Activated T-helper 2 cell treated with anti-CD3 and anti-CD28 coated beads, Interferon-gamma antibody, Interleukin-2, Interleukin-4, amounts not matched to agents 10 μg/mL and 5 μg/mL and 100 μg/mL, durations not matched to agents 14 hours and 24 hours and 36 hours (primary cell): ENCODE measurements at places on chromosomes 13 and 19. TPM values are rescaled to one million over a fixed set of nuclear protein-coding genes. Genes with fewer than 3 reads are reported as not detected.

- DNase-seq, result no peak
- no peak overlapping the region for H3K4me3 ChIP-seq
- peaks cover 6% of the 10 kb centered on the region for H3K36me3 ChIP-seq
Observed at GRCh38 chr13:99985241-99985874, 3.8 kb downstream of the ZIC2 start.

DNA sequence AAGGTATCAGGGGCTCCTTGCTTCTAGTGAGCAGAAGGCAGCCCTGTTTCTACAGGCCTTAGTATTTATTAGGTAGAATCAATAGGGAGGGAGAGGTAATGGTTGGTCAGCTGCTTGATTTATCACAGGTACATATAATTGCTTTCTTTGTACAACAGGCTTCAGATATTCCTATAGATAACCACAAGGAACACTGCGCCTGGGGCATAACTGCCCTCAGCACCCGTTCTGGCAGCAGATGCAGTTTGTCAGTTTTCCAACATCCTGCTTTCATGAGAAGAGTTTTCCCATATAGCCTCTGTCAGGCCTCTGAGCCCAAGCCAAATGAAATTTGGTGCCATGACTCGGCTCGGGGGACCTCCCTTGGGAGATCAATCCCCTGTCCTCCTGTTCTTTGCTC lies 12.4 kb upstream of the ZNF486 start:
- DNase-seq, result no peak
- no peaks in the 10 kb centered on the region for H3K36me3 ChIP-seq
- no peak overlapping the region for H3K4me3 ChIP-seq
- H3K4me1 ChIP-seq, result no peaks in the 10 kb centered on the region
- H3K27me3 ChIP-seq, result no peaks in the 10 kb centered on the region

DNA sequence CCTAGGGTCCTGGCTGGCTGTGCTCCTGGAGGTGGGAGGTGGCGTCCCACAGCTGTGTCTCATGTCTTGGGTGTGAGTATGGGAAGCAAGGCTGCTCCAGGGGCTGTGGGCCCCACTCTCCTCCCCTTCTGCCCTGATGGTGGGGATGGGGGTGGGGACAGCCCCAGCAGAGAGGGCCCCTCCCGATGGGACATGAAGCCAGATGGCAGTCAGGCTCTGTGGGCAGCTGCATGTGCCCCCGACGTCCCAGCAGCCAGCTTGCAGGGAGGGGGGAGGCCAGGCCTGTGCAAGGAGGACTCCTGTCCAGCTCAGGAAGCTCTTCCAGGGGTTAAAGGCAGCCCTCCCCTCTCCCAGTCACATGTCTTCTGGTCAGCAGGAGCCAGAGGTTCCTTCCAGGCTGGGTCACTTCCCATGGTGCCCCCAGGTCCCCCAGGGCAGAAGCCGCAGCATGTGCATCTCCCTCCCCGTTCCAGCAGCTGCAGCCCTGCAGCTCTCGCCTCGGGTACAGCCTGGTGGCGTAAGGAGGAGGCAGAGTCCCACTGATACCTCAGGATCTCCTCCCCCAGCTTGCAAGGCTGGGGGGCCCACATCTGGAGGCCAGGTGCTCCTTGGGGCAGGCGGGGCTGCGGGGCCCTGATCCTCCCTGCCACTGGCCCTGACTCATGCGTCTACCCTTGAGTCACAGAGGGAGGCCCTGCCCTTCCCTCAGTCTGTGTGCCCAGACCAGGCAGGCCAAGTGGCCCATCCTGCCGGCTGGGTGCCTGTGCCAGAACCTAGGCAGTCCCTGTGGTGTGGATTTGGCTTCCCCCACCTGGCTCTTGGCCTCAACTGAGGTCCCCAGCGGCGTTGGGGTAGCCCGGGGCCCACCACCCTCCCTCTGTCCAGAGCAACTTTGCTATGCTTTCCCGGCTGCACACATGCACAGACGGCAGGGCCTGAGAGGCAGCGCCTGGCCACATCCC lies 13.0 kb downstream of the YIPF2 start:
- no peaks in the 10 kb centered on the region for H3K4me1 ChIP-seq
- no peak for DNase-seq
- H3K4me3 ChIP-seq, result no peak overlapping the region
- no peak overlapping the region for H3K27ac ChIP-seq
- H3K36me3 ChIP-seq, result peaks cover 19% of the 10 kb centered on the region

DNA sequence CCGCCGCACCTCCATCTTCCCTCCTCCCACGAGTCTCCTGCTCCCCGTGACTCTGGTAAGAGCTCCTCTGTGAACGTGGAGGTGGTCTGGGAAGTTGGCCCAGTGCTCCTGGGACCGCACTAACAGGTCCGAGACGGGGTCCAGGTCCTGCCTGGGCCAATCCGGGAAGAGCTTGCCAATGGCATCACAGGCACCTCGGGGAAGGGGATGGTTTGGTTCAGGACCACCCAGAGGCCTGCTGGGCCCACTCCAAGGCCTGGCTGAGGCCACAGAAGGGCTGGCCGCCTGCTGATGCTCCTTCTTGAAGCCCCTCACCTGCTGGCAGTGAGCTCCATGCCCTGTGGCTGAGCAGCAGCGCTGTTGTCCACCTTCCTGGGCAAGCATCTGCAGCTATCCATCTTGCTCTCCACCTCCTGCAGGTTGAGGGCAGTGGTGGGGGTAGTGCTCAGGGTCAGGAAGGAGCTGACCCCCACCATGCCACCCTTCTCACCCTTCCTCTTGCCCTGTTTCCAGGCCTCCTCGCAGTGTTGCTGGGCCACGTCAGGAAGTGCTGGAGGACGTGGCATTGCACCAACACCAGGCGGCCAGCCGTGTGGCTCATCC lies 41.2 kb upstream of the TPM4 start:
- H3K36me3 ChIP-seq, result no peaks in the 10 kb centered on the region
- DNase-seq, result no peak
- H3K27me3 ChIP-seq, result no peaks in the 10 kb centered on the region
- H3K4me3 ChIP-seq, result no peak overlapping the region
- no peaks in the 10 kb centered on the region for H3K4me1 ChIP-seq

- peak; percentile 10 for DNase-seq
- no peaks in the 10 kb centered on the region for H3K36me3 ChIP-seq
- H3K27ac ChIP-seq, result no peak overlapping the region
- H3K27me3 ChIP-seq, result peaks cover 7% of the 10 kb centered on the region
- H3K4me3 ChIP-seq, result no peak overlapping the region
- H3K4me1 ChIP-seq, result no peaks in the 10 kb centered on the region
Observed at GRCh38 chr13:72643311-72643989, 84.0 kb downstream of the MZT1 start.

DNA sequence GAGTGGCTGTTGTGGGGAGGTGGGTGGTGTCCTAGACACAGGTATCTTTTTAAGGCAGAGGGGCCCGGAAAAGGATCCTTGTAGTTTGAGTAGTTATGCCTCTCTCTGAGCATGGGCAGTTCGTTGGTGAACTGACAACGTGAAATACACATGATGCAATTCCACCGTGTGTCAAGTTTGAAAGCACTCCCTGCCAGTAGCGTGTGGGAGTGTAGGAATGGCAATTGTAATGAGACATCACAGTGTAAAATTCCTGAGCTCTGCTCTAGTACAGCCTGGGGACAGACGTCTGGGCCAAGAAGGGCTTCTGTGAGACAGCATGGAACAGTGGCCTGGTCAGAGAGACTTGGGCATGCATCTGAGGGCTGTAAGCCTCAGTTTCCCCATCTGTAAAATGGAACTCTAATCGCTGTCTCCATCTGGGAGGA lies 10.4 kb upstream of the ASF1B start:
- H3K36me3 ChIP-seq, result no peaks in the 10 kb centered on the region
- no peak overlapping the region for H3K27ac ChIP-seq
- DNase-seq, result no peak
- no peaks in the 10 kb centered on the region for H3K27me3 ChIP-seq
- H3K4me1 ChIP-seq, result peaks cover 36% of the 10 kb centered on the region
- H3K4me3 ChIP-seq, result no peak overlapping the region

- H3K4me1 ChIP-seq, result peaks cover 12% of the 10 kb centered on the region
- peaks cover 3% of the 10 kb centered on the region for H3K36me3 ChIP-seq
- H3K27me3 ChIP-seq, result no peaks in the 10 kb centered on the region
- no peak overlapping the region for H3K4me3 ChIP-seq
Observed at GRCh38 chr13:73865027-73865426, 269.2 kb downstream of the KLF12 start.

GRCh38 chr19:42115705-42116104 lies 16.5 kb downstream of the POU2F2 start:
- DNase-seq, result no peak
- peak overlapping the region; percentile 19 for H3K27ac ChIP-seq
- peaks cover 33% of the 10 kb centered on the region for H3K4me1 ChIP-seq
- peaks cover 67% of the 10 kb centered on the region for H3K36me3 ChIP-seq
- no peak overlapping the region for H3K4me3 ChIP-seq

DNA sequence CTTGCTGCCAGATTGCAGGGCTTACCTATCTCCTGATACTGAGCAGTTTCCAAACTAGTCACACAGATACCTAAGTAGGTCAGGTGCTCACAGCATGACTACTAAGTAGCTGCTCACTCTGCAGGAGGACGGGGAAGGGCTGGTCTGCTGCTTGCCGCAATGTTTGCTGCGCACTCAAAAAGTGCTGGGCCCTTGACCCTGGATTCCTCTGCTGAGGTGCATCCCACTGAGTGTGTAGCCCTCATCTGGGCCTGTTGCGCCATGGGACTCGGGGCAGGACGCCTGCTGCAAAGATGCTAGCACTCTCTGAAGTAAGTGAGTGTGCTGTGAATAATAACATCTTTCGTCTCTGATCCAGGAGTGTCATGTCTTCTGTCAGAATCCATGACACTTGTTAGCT lies 59.2 kb upstream of the MEDAG start:
- H3K36me3 ChIP-seq, result no peaks in the 10 kb centered on the region
- H3K27ac ChIP-seq, result no peak overlapping the region
- no peak overlapping the region for H3K4me3 ChIP-seq
- H3K27me3 ChIP-seq, result peaks cover 16% of the 10 kb centered on the region
- DNase-seq, result no peak

DNA sequence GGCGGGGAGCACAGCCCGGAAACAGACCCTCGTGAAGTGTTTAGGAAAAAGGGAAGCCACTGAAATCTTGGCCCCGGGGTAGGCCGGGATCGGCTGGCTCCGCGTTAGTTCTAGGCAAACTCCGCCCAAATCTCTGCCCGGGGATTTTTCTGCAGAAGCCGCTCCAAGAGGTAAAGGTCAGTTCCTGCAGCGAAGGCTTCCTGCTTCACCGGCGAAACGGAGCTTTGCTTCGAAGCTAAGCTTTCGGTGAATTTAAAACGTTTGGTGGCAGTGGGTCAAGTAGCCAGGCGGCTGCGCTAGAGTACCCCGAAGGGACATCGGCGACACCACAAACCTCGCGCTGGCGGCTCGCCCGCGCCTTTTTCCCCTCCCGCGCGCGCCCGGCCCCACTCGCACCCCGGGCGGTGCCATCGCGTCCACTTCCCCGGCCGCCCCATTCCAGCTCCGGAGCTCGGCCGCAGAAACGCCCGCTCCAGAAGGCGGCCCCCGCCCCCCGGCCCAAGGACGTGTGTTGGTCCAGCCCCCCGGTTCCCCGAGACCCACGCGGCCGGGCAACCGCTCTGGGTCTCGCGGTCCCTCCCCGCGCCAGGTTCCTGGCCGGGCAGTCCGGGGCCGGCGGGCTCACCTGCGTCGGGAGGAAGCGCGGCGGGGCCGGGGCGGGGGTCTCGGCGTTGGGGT lies 441 bp downstream of the GJB2 start:
- H3K27me3 ChIP-seq, result peaks cover 63% of the 10 kb centered on the region
- H3K27ac ChIP-seq, result no peak overlapping the region
- H3K36me3 ChIP-seq, result no peaks in the 10 kb centered on the region
- H3K4me1 ChIP-seq, result peaks cover 16% of the 10 kb centered on the region
- no peak for DNase-seq

DNA sequence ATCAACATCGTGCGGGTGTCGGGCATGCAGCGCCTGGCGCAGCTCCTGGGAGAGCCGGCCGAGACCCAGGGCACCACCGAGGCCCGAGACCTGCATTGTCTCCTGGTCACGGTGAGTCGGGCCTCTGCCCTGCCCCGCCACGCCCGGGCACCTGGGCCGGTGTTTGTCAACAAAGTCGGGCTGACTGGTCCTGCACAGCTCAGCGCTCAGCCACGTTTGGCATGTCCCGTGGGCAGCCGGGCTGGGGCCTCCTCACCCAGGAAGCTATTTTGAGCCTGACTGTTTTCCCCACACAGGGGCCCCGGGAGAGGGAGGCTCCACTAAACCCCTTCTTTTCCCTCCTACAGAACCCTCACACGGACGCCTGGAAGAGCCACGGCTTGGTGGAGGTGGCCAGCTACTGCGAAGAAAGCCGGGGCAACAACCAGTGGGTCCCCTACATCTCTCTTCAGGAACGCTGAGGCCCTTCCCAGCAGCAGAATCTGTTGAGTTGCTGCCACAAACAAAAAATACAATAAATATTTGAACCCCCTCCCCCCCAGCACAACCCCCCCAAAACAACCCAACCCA lies 1.3 kb downstream of the GADD45B start:
- H3K4me1 ChIP-seq, result peaks cover 13% of the 10 kb centered on the region
- H3K4me3 ChIP-seq, result peak overlapping the region; percentile 96
- DNase-seq, result no peak
- H3K36me3 ChIP-seq, result peaks cover 28% of the 10 kb centered on the region
- H3K27me3 ChIP-seq, result peaks cover 3% of the 10 kb centered on the region
- peak overlapping the region; percentile 89 for H3K27ac ChIP-seq

- DNase-seq, result no peak
- no peak overlapping the region for H3K4me3 ChIP-seq
- H3K4me1 ChIP-seq, result peaks cover 24% of the 10 kb centered on the region
- H3K36me3 ChIP-seq, result no peaks in the 10 kb centered on the region
- H3K27me3 ChIP-seq, result peaks cover 2% of the 10 kb centered on the region
- no peak overlapping the region for H3K27ac ChIP-seq
Observed at GRCh38 chr13:46369506-46370277, 17.4 kb downstream of the RUBCNL start.

DNA sequence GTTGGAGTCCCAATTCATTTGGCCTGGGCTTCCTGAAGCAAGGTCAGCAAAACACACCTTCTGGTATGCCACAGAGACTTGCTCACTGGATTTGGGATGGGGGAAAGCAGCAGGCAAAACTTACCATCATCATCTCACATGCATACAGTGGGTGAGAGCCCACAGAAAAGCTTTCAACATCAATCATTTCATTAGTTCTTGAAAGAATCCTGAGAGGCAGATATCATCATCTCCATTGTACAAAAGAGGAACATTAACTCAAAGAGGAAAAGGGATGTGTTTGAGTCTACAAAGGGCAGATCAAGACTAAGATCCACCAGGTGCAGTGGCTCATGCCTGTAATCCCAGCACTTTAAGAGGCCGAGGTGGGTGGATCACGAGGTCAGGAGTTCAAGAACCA lies 6.4 kb downstream of the WDR87 start:
- H3K36me3 ChIP-seq, result no peaks in the 10 kb centered on the region
- no peaks in the 10 kb centered on the region for H3K27me3 ChIP-seq
- peaks cover 5% of the 10 kb centered on the region for H3K4me1 ChIP-seq
- DNase-seq, result no peak

DNA sequence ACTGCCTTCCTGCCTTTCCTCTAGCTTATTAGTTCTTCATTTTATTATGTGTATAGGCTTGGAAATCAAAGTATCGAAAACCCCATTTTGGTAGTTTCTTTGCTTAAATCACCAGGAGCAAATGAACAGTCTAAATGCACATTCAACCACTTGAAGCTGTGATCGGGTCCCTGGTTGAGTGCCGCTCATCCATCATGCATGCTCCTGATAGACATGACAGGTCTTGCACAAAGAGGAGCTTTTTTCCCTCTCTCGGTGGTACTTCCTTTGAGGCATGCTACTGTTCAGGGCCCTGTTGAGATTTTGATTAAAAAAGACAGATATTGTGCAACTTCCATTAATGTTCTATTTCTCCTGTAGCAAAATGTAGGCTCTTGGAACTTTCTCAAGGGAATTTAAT lies 185.8 kb downstream of the OLFM4 start:
- H3K27ac ChIP-seq, result no peak overlapping the region
- no peaks in the 10 kb centered on the region for H3K27me3 ChIP-seq

The OR10H1 gene
- total RNA-seq, result 0.05 TPM in 1 of 2 replicates, not detected in the other

The MRPL54 gene
- 98.0 and 99.6 TPM in 2 replicates for total RNA-seq

The PDCD2L gene
- 36.7 and 40.3 TPM in 2 replicates for total RNA-seq

The UPF3A gene
- 45.9 and 49.9 TPM in 2 replicates for total RNA-seq
